ENCODE measurements at places on chromosomes 11 and 22.
A peak's percentile ranks its signal among the peaks of the same experiment; 100 is the strongest.

DNA sequence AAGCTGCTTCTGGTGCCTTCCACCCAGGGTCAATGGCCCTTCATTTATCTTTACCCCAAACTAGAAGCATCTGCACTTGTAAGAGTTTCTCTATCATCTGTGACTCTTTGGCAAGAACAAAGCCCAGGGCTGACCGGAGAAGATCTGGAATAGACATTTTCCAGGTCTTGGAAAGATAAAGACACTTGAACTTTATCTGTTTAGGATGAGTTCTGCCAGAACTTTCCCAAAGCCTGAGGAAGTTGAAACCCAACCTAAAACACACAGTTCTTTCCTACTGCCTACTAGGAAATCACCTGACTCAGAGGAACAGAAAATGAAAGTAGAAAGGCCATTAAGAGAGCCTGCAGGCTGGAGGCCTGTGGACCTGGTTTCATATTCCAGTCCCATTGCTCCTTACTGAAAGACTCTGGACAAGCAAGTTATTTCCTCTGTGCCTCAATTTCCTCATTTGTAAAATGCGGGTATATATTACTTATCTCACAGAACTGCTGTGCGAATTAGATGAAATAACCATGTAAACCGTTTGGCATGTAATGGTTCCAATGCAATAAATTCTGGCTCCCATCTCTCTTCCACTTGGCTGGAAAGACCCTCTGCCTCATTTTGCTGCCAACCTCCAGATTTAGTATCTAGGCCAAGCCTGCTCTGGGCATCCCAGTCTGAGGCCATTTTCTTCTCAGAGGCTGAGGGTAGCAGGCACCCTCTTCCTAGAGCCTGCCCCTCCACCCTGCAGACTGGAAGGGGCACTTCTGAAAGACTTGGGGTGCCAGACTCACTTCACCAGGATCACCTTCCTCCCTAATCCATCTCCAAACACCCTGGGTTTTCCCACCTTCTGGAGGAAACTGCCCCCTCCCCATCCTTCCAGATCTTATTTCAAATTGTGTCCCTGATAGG, 1.2 kb downstream of the UBE2L6 start:
- no peak for DNase-seq

- no peak for DNase-seq
Measured at GRCh38 chr11:68325907-68326220, 13.5 kb downstream of the LRP5 start.

- no peak for DNase-seq
Measured at GRCh38 chr22:49583886-49584505, 243.7 kb downstream of the BRD1 start.

DNA sequence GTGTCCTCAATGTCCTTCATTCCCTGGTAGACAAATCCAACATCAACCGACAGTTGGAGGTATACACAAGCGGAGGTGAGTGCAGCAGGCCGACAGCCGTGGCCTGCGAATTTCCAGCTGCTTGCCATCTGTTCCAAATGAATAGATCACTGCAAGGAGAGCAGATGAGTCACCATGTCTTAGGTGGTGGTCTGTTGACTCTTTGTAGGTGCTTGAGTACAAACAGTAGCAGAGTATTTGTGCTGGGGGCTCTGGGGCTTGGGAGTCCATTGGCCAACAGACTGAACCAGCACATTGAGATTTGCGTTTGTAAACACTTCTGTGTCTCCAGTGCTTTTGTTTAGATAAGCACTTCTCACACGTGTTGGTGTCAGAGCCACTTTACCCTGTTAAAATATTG, 21.1 kb downstream of the EIF3L start:
- no peak for DNase-seq

GRCh38 chr11:62671236-62671607, 251 bp upstream of the UQCC3 start:
- DNase-seq, result peak; percentile 81

- DNase-seq, result no peak
Measured at GRCh38 chr22:23199159-23199558, 18.9 kb downstream of the BCR start.

- DNase-seq, result no peak
Measured at GRCh38 chr22:41538583-41538982, 5.7 kb downstream of the POLR3H start.

GRCh38 chr11:35141071-35141470, 2.1 kb downstream of the CD44 start:
- no peak for DNase-seq

DNA sequence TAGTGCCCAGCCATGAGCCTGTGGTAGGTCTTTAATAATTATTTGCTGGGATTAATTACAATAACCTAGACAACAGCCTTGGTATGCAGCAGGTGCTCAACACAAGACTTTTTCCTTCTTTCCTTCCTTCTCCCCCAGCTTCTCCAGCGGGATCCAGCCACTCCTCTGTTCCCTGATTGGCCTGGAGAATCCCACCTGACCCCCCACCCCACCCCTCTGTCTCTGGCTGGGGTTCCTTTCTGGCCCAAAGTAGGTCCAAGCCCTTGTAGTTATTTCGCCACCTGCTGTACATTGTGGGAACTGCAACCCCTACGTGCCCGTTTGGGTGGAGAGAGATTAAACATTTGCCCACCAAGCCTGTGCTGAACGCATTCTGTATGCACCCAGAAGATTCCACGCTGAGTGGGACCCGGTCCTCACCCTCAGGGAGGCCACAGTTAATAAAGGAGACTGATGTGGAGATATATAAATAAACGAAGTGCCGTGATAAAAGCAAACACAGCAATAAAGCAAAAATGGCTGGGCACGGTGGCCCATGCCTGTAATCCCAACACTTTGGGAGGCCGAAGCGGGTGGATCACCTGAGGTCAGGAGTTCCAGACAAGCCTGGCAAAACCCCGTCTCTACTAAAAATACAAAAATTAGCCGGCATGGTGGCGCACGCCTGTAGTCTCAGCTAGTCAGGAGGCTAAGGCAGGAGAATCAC, 32.1 kb upstream of the DGKZ start:
- peak; percentile 80 for DNase-seq

DNA sequence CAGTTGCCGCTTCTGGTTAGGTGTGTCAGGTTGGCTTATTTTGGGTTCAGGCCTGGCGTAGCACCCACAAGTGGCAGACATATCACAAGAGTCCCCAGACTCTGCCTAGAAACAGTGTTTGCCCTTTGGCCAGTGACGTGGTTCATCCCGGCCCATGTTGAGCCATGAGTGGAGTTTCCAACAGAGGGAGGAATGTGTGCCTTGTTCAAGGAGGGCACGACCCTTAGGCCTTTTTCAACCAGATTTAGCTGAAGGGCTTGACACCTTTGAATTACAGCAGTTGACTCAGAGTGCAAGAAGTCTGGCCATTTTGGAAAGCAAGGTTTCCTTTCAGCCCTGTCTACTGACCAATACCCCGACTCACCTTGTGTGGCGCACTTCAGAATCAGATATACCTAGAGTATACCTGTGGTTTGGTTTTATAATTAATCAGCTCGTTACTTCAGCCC, 15.1 kb upstream of the AIFM3 start:
- DNase-seq, result no peak

- DNase-seq, result no peak
Measured at GRCh38 chr11:75432911-75433321, at the start of gene KLHL35. Gene KLHL35, minus strand, starts transcription at chr11:75433203. Its CDS starts 2,574 bp downstream, at chr11:75430629.

DNA sequence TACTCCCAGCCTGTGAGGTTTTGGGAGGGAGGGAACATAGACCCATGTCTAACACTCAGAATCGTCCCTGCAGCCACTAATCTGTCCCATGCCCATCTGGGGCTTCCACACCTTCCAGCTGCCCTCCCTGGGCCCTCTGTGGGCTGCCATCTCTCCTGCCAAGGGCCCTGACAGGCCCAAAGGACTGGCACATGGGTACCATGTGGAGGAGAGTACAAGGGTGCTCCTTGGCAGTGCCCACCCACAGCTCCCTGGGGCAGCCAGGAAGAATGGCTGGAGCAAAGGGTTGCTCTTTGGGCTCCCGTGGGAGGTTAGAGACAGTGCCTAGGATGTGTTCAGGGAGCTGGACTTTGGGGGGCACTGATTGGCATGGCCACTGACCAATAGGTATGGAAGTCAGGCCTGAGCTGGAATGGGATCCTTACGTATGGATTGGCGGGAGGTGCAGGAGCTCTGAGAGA, 56.8 kb downstream of the CD82 start:
- DNase-seq, result no peak

GRCh38 chr22:49790912-49791311, 36.8 kb downstream of the BRD1 start:
- DNase-seq, result no peak

DNA sequence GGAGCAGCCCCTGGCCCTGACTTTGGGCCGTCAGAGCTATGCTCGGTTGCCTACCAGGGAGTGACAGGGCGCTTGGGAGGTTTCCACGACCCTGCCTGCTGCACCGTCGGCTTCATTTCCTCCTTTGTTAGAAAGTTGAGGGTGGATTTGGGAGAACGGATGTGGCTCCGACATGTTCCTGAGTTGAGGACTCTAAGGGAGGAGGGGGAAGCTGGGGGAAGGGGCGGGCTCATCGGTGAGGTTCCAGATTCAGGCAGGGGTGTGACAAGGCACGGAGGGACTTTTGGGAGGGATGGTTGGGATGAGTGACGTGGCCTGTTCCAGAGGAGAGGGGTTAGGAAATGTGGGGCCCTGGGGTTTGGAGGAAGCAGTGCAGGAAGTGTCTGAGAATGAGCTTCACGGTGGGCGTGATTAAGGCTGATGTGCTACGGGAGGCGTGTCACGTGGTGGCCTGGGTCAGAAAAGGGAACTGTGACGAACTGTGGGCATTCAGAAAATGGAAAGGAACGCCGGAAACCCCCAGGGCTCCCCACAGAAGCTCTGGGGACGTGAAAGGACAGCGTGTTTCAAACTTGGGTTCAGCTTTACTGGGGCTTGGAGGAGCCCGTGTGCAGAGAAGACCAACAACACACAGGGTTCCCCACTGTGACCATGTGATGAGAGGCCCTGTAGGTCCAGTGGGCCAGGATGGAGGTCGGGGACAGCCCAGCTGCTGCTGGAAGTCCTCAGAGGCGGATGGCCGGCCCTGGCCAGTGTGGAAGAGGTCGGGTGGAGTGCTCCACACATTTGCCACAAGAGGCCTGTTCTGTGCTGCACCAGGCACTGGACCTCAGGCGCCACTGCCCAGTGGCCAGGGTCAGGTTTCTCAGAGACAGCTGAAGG, 2.8 kb downstream of the PARVB start:
- no peak for DNase-seq

- no peak for DNase-seq
Measured at GRCh38 chr11:75345455-75346160, 5.9 kb downstream of the ARRB1 start.

GRCh38 chr11:36456156-36456555, 53.9 kb downstream of the TRAF6 start:
- DNase-seq, result no peak

DNA sequence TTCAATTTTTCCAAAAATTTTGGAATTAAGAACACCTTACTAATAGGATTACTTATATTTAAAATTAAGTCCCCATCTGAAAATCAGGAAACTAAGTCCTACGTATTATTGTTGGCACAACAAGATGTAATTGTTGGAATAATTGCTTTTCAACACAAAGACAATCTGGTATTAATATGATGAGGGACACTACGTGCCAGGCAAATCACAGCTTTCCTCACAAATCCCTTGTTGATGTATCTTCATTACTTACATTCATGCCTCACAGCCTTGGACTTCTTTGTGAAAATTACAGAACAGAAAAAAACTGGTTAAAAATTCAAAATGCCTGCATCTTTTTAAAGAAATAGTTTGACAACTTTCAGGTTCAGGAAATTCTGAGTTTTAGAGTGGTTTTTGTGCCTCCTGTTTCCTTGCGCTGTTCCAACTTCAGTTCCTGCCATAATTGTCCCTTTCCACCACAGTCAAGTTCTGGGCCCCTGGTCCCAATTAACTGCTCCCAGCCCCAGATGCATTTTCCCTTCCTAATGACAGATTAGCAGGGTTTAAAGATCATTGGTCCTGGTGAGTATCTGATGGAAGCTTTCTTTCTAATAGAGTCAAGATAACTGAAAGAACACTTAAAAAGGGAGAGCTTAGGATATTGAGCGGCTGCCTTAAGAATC, 23.3 kb upstream of the CCDC34 start:
- no peak for DNase-seq

GRCh38 chr22:34881453-34881852, 184.5 kb upstream of the ISX start:
- no peak for DNase-seq

GRCh38 chr22:32177221-32177765, 18.2 kb upstream of the C22orf42 start:
- DNase-seq, result no peak

GRCh38 chr22:20602609-20603164, 95.3 kb downstream of the MED15 start:
- DNase-seq, result no peak

- DNase-seq, result no peak
Measured at GRCh38 chr11:121681550-121682268, 228.9 kb upstream of the SORL1-AS1 start.

GRCh38 chr22:37211866-37212173, 457 bp downstream of the SSTR3 start:
- DNase-seq, result no peak

DNA sequence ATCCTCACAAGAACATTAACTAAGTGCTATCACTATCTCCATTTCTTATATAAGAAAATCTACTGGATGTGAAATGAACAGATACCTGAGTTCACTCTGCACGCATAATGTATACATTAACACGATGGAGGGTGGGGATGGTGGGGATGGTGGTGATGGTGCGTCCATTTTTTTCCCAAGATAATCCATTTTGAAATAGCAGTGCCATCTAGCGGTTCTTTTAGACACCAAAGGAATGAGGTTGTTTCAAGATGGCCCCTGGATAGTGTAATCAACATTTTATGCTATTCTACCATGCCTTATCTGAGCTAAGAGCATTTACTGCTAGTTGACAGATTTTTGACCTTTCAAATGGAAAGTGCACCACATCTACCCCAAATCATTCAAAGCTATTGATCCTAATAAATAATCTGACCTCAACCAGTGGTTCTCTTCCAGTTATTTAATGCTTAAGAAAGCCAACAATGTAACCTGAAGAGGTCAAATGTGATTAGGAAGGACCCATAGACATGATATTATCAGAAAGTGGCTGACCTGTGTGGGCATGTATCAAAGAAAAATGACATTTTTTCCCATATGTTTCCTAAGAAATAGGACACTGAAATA, 714.7 kb upstream of the TENM4 start:
- DNase-seq, result peak; percentile 87

DNA sequence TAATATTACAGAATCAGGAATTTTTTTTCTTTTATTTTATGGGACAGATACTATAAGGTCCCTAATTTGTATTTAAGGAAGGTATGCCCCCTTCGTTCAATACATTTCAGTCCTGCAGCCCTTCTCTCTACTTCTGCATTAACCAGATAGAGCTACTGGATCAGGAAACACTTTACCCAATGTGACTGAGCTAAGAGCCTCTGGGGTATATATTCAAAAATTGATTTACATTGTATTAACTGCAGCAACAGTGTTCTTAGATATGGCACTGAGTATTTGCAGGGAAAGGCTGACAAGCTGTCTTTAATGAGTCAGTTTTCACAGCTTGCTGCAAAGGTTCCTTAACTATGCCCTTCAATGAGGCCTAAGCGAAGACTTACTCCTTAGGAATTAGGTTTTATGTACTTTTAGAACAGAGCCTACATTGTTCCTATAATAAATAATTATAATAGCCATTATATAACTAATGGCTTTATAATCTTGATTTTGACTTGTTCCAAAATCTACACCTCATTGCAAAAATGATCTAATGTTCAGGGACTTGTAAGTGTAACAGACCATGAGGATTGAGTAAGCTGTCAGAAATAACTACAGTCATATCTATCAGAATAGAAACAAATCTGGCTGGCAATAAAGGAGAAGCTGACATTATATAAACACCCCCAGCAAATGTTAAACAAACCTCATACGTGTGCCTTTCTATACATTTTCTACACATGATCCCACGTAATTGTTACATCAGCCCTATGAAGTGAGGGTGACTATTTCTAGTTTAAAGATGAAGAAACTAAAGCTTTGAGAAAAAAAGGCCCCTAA, 55.0 kb downstream of the DDI1 start:
- no peak for DNase-seq
